ENCODE measurements at places on chromosomes 6 and 20. TPM values are rescaled to one million over a fixed set of nuclear protein-coding genes. Genes with fewer than 3 reads are reported as not detected.

Gene GNMT
- total RNA-seq = 0.57 TPM

GRCh38 chr6:84775751-84776150 lies 11.4 kb upstream of the TBX18 start:
- H3K27ac ChIP-seq = no peak overlapping the region
- no peak for DNase-seq
- H3K4me1 ChIP-seq = no peaks in the 10 kb centered on the region
- H3K36me3 ChIP-seq = no peaks in the 10 kb centered on the region

- peak; percentile 90 for DNase-seq
- no peaks in the 10 kb centered on the region for H3K27me3 ChIP-seq
- H3K27ac ChIP-seq = peak within 1 kb of the TSS; percentile 76
Measured at GRCh38 chr6:32175711-32176475, at the start of gene AGPAT1. Gene AGPAT1, minus strand, starts transcription at chr6:32176084. Its CDS starts 4,588 bp downstream, at chr6:32171496.

- 0 out of 2 replicates have a peak overlapping the region, but pooled peaks have one; percentile 15 for H3K4me3 ChIP-seq
- no peak for DNase-seq
- peaks cover 81% of the 10 kb centered on the region for H3K4me1 ChIP-seq
- no peaks in the 10 kb centered on the region for H3K27me3 ChIP-seq
- H3K27ac ChIP-seq = peak overlapping the region; percentile 89
Measured at GRCh38 chr6:42140032-42140431, 2.4 kb downstream of the C6orf132 start.

DNA sequence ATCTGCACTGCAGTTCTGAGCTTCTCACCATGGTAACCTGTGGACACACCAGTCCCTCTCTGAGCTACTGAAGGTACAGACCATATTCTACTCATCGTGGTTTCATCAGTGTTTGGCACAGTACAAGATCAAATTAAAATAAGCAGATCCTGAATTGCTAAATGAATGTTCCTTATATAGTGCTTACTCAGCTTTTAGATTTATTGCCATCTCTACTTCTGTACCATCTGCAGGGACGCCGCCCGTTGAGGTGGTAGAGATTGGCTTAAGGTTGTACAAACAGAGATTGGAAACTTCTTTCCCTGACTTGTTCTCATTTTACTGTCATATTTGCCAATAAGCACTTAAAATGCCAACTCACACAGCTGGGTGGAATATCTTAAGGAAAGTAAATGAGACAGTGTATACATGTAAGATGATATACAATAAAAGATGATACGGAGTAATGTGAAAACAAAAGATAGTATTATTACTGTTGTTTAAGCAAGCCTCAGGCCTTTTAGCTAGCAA lies 223.4 kb upstream of the FOXQ1 start:
- H3K27me3 ChIP-seq = no peaks in the 10 kb centered on the region
- H3K4me3 ChIP-seq = no peak overlapping the region
- H3K27ac ChIP-seq = no peak overlapping the region
- no peaks in the 10 kb centered on the region for H3K36me3 ChIP-seq

Gene BFSP1
- 8.8 TPM for total RNA-seq

- no peak for DNase-seq
- no peaks in the 10 kb centered on the region for H3K4me1 ChIP-seq
- no peak overlapping the region for H3K4me3 ChIP-seq
- no peak overlapping the region for H3K27ac ChIP-seq
- H3K36me3 ChIP-seq = no peaks in the 10 kb centered on the region
- peaks cover 17% of the 10 kb centered on the region for H3K27me3 ChIP-seq
Measured at GRCh38 chr6:114450631-114451030, 107.8 kb upstream of the HS3ST5 start.

Gene RHAG
- total RNA-seq = 0.57 TPM

- no peak overlapping the region for H3K27ac ChIP-seq
- no peak overlapping the region for H3K4me3 ChIP-seq
- DNase-seq = no peak
- H3K4me1 ChIP-seq = peaks cover 65% of the 10 kb centered on the region
Measured at GRCh38 chr6:151110576-151110905, 129.2 kb upstream of the AKAP12 start.

DNA sequence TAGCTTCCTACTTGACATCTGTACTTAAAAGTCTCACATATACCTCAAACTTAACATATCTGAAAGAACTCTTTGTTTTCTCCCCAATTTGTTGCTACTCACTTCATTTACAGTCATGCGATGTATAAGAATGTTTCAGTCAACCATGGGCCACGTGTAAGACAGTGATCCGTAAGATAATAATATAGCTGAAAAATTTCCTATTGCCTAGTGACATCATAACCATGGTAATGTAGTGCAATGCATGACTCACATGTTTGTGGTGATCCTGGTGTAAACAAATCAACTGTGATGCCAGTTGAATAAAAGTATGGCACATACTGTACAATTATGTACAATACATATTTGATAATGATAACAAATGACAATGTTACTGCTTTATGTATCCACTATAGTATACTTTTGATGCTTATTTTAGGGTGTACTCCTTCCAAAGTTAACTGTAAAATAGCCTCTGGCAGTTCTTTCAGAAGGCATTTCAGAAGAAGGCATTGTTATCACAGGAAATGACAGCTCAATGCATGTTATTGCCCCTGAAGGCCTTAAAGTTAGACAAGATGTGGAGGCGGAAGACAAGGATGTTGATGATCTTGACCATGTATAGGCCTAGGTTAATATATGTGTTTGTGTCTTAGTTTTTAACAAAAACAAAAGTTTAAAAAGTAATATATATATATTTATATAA lies 579.0 kb downstream of the EPHA7 start:
- H3K36me3 ChIP-seq = no peaks in the 10 kb centered on the region
- DNase-seq = no peak
- H3K27ac ChIP-seq = no peak overlapping the region
- H3K4me3 ChIP-seq = no peak overlapping the region
- H3K27me3 ChIP-seq = no peaks in the 10 kb centered on the region

DNA sequence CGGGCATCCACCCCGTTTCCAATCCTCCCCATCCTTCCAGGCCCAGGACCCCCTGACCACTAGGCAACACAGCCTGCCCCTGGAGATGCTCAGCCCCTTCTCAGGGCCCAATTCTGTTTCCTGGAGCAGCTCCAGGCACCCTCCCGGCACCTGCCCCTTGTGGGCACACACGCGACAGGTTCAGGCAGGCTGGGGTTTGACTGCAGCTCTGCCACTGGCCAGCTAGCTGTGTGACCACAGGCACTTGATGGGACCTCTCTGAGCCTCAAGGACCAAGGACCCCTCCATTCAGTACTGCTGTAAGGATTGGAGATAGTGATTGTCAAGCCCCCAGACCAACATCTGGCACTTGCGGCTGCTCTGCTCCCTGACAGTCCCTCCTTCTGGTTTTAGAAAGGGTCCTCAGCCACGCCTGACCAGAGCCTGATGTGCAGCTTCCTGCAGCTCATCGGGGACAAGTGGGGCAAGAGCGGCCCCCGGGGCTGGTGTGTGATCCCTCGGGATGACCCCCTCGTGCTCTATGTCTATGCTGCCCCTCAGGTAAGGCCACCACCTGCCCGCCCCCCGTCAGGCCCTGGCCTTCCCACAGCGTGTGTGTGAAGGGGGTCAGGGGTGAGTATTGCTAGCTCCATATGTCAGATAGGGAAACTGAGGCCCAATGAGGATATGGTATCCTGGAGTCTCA lies 21.7 kb downstream of the FGD2 start:
- H3K27me3 ChIP-seq = no peaks in the 10 kb centered on the region
- peaks cover 31% of the 10 kb centered on the region for H3K4me1 ChIP-seq
- H3K36me3 ChIP-seq = no peaks in the 10 kb centered on the region
- no peak for DNase-seq
- no peak overlapping the region for H3K27ac ChIP-seq
- no peak overlapping the region for H3K4me3 ChIP-seq

DNA sequence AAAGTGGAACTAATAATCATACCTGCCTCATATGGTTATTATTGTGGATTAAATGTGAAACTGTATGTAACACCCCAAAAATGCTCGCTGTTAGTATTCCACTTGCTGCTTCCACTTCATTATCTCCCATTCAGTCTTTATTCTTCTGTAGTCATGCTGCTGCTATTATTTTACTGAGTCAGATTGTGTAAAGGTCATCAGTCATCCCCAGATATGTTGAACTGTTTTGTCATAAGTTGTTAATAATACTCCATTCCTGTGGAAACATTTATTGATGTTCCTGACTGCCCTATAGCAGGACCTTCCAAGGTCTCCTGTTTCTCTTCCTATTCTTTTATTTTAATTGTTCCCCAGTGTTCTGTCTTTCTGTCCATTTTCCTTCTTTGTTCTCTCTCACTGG lies 1148.3 kb downstream of the EPHA7 start:
- no peak overlapping the region for H3K4me3 ChIP-seq
- no peaks in the 10 kb centered on the region for H3K4me1 ChIP-seq
- no peaks in the 10 kb centered on the region for H3K27me3 ChIP-seq
- H3K27ac ChIP-seq = no peak overlapping the region

Gene SEMG1
- not detected for total RNA-seq

Gene GNRH2
- 0.32 TPM for total RNA-seq

DNA sequence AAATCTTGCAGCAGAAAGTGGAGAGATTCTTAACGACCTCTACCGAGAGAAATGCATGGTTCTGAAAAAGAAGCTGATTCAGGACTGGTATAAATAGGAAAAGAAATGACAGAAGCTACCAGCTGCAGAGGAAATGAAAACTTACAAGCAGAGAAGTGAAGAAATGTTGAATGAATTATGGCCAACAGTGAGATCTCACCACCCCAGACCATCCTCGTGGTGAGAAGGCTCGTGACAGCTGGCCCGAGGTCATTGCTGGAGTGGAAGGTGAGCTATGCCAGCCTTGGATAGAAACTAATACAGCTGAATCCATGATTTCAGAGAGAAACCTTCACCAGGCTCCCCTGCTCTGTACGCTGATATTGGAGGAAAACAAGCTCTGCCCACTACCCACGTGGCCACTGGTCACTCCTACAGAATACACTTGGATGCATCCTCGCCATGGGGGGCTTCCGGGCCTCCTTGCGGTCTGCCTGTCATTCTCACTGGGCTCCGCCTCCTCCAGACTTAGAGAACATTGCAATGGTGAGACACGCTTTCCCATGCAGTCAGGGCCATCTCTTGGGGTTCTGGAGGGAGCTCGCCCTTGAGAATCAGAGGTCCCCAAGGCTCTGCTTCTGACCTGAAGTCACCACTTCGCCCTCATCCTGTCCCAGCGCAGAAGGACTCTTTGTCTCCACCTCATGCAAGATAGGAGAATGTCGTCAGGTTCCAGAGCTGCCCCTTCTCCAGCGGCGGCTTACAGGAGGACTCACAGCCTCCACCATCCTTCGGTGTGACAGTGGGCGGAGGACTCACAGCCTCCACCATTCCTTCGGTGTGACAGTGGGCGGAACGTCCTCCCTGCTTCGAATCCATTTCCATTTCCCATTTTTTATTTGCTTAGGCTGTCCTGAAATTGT lies 10.6 kb upstream of the TUBB2B start:
- no peak for DNase-seq
- no peak overlapping the region for H3K4me3 ChIP-seq
- H3K4me1 ChIP-seq = no peaks in the 10 kb centered on the region
- no peak overlapping the region for H3K27ac ChIP-seq
- H3K36me3 ChIP-seq = no peaks in the 10 kb centered on the region

- no peak for DNase-seq
- no peaks in the 10 kb centered on the region for H3K27me3 ChIP-seq
- H3K36me3 ChIP-seq = no peaks in the 10 kb centered on the region
- H3K4me1 ChIP-seq = no peaks in the 10 kb centered on the region
- H3K27ac ChIP-seq = no peak overlapping the region
Measured at GRCh38 chr20:55216525-55217242, 741.3 kb downstream of the DOK5 start.

Gene PTCHD4
- 1.1 TPM for total RNA-seq

- no peak overlapping the region for H3K4me3 ChIP-seq
- H3K36me3 ChIP-seq = no peaks in the 10 kb centered on the region
- H3K27ac ChIP-seq = no peak overlapping the region
- H3K4me1 ChIP-seq = no peaks in the 10 kb centered on the region
- DNase-seq = no peak
Measured at GRCh38 chr6:1873781-1874180, 264.1 kb downstream of the FOXC1 start.

Gene TM9SF4
- 51.2 TPM for total RNA-seq

- H3K4me3 ChIP-seq = peak overlapping the region; percentile 44
- H3K27ac ChIP-seq = peak overlapping the region; percentile 98
- H3K4me1 ChIP-seq = peaks cover 86% of the 10 kb centered on the region
- no peak for DNase-seq
- H3K36me3 ChIP-seq = no peaks in the 10 kb centered on the region
Measured at GRCh38 chr20:62362590-62362940, 4.5 kb downstream of the LAMA5 start.

DNA sequence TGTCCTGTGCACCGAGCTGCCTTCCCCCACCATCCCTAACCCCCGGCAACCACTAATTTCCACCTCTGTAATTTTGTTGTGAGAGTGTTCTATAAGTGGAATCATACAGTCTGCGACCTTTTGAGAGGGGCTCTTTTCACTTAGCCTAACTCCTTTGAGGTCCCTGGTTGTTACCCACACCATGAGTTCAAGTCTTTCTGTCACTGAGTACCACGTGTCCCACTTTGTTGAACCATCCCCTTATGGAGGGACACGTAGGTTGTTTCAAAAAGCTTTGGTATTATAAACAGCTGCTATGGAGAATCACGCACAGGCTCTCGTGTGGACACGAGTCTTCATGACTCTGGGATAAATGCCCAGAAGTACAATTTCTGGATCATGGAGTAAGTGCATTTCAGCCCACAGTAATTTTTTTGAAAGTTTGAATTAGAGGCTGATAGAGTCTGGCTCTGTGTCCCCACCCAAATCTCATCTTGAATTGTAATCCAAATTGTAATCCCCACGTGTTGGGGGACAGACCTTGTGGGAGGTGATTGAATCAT lies 9.5 kb downstream of the FAM209B start:
- no peak for DNase-seq
- H3K4me1 ChIP-seq = no peaks in the 10 kb centered on the region
- H3K27ac ChIP-seq = no peak overlapping the region

- no peak overlapping the region for H3K4me3 ChIP-seq
- no peaks in the 10 kb centered on the region for H3K36me3 ChIP-seq
- no peaks in the 10 kb centered on the region for H3K27me3 ChIP-seq
- no peak overlapping the region for H3K27ac ChIP-seq
- DNase-seq = no peak
- H3K4me1 ChIP-seq = no peaks in the 10 kb centered on the region
Measured at GRCh38 chr6:121811106-121811505, 375.7 kb downstream of the GJA1 start.

- no peaks in the 10 kb centered on the region for H3K36me3 ChIP-seq
- H3K27me3 ChIP-seq = no peaks in the 10 kb centered on the region
Measured at GRCh38 chr6:90435207-90435899, 138.7 kb upstream of the BACH2 start.
